ENCODE measurements at places on chromosomes 1 and 21.

GRCh38 chr1:21531241-21531640 is 22.0 kb downstream of the ALPL start:
- DNase-seq: no peak

DNA sequence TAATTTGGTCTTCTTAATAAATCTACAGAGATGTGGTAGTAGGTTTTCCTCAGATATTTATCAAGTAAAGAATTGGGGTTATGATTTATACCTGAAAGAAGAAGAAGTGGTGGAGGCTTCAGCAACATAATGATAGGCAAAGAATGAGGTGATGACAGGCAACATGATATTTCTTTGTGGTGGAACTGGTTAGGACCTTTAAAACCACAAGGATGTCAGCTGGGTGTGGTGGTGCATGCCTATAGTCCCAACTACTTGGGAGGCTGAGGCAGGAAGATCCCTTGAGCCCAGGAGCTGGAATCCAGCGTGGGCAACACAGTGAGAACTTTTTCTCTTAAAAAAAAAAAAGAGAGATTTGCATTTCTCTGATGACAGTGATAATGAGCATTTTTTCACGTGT is 34.1 kb upstream of the COL11A1 start:
- DNase-seq: no peak

- DNase-seq: no peak
Observed at GRCh38 chr1:242764161-242764560, 239.7 kb upstream of the PLD5 start.

DNA sequence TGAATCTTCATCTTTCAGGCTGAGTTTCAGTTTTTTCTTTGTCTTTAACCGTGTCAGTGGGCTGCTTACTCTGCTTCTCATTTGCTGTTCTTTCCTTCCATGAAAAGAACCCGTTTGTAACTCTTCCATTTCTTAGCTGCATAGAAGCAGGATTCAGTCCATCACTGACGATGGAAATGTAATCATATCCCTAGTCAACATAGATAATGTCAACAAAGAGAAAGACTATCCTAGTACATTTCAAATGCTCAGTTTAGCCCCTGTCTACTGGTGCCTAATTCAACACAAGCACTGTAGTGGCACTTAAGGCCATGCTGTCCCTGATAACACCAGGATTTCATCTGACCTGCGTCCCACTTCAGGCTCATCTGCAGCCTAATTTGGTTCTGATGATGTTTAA is 376 bp downstream of the GBP1 start:
- no peak for DNase-seq

DNA sequence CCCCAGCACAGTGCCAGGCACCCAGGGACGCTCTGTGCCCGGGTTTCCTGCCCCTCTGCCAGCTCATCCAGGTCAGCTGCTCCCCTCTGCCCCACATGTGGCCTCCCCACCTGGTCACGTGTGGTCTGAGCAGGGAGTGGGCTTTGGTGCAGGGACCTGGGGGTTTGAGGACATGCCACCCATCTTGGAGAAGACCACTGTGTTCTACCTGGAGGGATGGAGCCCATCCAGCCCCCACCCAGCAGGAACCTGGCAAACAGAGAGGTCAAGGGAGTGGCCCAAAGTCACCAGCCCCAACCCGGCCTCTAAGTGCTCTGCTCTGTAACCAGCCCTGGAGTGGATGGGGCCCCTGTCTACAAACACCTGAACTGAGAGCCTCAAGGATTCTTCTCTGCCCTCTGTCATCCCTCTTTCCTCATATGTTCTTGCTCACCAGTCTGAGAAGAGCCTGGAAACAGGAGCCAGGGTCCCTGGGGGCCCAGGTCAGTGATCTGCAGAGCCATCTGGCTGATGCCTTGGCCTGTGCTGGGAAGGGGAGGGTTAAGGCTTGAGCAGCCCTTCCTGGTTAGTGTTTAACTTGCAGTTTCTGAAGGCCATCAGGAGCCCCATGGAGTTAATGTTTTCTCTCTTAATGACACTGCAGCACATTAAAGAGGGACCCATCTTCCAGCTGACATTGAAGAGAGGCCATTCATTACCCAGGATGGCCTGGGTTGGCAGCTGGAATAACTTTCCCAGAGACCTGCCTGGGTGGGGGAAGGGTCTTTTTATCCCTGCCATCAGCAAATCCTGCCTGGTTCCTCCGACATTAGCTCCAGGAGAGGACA is 235.4 kb downstream of the PTPRU start:
- peak; percentile 92 for DNase-seq

GRCh38 chr1:67700220-67700619 is 15.2 kb downstream of the GADD45A start:
- DNase-seq: no peak

DNA sequence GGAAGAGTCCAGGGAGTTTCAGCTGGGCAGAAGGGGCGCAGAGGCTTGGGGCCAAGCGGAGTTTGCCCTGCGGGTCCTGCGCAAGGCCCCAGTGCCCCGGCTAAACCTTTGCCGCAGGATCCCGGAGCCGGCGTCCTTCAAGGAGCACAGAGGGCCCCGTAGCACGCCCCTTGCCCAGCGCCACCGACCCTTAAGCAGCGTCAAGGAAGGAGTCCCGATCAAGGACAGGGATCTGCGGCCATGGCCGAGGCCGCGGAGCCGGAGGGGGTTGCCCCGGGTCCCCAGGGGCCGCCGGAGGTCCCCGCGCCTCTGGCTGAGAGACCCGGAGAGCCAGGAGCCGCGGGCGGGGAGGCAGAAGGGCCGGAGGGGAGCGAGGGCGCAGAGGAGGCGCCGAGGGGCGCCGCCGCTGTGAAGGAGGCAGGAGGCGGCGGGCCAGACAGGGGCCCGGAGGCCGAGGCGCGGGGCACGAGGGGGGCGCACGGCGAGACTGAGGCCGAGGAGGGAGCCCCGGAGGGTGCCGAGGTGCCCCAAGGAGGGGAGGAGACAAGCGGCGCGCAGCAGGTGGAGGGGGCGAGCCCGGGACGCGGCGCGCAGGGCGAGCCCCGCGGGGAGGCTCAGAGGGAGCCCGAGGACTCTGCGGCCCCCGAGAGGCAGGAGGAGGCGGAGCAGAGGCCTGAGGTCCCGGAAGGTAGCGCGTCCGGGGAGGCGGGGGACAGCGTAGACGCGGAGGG is 520 bp downstream of the CLIC6 start:
- DNase-seq: no peak

GRCh38 chr1:165871311-165872067 is 44.1 kb downstream of the UCK2 start:
- DNase-seq: no peak

DNA sequence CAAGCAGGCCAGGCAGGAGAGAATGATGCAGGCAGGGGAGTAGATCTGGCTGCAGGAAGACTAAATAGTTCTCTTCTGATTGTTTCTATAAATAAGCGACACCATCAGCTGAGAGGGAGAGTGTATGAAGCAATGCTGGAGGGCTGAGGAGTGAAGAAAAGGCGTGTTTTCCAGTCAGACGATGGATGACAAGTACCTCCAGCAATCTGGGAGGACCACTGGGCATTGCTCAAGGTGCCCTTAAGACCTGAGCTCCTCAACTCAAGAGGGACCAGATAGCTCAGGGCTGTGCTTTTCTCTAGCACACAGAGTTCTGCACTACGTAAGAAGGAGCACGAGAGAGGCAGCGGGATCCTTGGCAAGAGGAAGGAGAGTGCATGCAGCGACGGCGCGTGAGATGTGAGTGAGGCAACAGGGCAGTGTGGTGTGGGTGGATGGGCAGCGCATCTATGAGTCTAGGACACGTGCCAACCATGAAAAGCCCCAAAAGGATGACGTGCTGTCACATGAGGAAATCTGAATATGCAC is 36.0 kb downstream of the PABPC4 start:
- DNase-seq: no peak

DNA sequence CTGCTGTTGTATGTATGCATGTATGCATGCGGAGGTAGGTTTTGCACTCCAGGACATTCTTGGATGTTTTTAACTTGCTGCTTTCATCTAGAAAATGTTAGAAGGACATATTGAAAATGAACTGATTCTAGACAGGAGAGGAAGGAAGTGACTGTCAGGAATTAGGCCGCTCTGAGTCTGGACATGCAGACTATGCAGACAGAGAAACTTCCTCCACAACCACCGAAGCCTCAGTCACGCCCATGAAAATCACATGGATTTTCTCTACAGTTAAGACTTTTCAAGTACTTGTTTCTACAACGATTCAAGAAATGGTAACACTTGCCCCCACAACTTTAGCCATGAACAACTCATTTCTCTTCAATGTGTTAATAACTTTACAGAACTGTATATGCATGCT is 211.1 kb downstream of the SMYD3 start:
- DNase-seq: no peak

- DNase-seq: no peak
Observed at GRCh38 chr1:161994175-161994668, 29.4 kb downstream of the OLFML2B start.

DNA sequence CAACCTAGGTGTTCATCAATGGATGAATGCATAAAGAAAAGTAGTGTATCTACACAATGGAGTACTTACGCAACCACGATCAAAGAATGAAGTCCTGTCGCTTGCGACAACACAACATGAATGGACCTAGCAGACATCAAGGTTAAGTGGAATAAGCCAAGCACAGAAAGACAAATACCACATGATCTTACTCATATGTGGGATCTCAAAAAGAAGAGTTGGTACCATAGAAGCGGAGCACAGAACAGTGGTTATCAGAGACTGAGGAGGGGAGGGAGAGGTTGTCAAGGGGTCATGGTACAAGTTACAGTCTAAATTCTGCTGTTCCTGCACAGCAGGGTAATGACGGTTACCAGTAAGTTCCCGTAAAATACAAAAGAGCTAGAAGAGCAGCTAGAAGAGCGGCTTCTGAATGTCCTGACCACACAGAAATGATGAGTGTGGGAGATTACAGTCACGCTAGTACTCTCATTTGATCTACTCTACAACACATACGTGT is 36.7 kb downstream of the NPHP4 start:
- no peak for DNase-seq

- no peak for DNase-seq
Observed at GRCh38 chr1:18653916-18654315, 23.3 kb downstream of the PAX7 start.

GRCh38 chr1:82048596-82048995 is 247.9 kb downstream of the ADGRL2 start:
- no peak for DNase-seq

- no peak for DNase-seq
Observed at GRCh38 chr1:86137436-86137835, 19.1 kb downstream of the COL24A1 start.

DNA sequence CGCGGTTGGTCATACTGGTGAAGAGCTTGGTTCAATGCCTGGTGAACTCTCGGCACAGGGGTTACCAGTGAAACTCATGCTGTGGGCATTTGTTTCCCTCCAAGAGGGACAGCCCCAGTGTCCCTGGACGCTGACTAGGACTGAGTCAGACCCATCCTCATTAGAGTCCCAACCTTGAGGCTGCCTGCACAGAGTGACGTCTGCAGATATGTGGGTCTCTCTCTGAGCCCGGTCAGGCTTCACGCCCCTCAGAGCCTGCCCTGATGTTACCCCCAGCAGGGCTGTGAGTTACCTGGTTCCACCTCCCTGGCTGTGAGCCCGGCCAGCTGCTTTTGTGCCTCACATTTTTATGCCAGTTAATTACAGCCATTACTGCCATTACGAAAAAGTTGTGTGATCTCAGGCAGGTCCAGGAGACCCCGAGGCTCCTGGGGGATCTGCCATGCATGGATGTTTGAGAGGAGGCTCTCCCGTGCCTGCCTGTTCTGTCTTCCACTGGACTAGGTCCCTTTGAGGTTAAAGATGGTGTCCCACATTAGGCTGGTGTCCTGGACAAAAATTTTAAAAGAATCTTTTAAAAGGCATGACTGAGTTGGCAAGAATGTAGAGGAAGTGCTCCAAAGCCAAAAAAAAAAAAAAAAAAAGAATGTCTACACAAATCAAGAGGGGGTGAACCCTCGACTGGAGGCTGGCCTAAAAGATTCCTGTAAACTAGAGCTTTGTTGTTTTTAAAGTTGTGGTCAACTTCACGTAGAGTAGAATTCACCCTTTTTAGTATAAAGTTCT is 36.6 kb upstream of the PADI1 start:
- DNase-seq: no peak

DNA sequence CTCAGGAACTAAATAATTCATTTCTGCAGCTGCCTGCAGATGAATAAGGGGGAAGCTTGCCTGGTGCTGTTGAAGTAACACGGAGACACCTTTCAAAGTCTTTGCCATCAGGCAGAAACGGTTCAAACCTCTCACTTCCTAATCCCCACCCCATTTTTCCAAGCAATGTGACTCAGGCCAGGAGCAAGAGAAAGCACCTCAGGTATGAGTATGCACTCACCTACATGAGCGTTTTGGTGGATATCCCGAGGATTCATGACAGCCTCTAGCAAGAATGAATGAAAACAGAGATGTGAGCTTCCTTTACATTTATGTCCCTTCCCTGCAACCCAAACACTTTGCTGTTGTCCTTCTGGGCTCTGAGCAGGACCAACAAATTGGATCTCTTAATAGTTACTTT is 63.4 kb upstream of the LAX1 start:
- DNase-seq: no peak

DNA sequence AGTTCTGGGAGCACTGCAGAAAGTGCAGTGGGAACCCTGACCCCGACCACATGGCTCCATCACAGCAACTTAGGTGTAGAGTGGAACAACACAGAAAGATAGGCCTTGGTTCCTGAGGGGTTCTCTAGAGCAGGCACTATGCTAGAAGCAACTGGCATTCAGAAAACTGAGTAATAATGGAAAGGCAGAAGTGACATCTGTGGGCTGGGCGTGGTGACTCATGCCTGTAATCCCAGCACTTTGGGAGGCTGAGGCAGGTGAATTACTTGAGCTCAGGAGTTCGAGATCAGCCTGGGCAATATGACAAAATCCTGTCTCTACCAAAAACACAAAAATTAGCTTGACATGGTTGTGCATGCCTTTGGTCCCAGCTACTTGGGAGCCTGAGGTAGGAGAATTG is 5.3 kb downstream of the MRPS15 start:
- no peak for DNase-seq

DNA sequence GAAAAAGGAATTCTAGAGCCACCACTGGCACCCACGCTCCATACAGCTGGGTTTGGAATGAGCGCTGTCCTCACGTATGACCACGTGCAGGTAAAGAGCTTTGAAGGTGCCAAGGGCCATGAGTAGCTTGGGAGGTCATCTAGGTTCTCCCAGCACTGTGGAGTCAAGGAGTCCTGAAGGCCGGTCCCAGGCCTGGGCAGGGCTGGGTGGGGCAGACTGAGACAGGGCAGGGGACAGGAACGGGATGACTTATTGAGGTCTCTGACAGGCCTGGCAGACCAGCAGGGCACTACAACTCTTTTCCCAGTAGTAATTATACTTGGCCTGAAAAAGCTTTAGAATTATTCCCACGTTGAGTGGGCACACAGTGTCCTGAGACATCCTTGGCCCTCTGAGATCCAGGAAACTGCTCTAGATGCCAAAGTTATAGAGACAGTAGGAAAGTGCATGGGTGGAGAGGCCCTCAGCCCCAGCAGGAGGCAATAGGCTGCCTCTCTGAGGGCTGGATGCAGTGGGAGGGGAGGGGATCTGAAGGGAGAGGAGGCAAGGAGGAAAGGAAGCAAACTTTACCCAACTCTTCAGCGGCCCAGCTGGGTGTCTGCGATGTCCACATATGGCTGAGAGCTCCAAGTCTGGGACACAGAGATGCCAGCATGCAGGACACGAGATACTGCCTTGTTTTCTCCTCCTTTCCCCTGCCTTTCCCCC is 1.8 kb upstream of the CDA start:
- no peak for DNase-seq
